ENCODE measurements at places on chromosomes 3 and 15. TPM values are rescaled to one million over a fixed set of nuclear protein-coding genes. Genes with fewer than 3 reads are reported as not detected.

GOLIM4 gene
- total RNA-seq = 69.0 TPM

SUCNR1 gene
- total RNA-seq = 0.37 TPM

IL1RAP gene
- 11.0 TPM for total RNA-seq

SCN11A gene
- under 0.01 TPM for total RNA-seq

FOXL2 gene
- not detected for total RNA-seq

ANKRD34C gene
- not detected for total RNA-seq

ARNT2 gene
- 7.0 TPM for total RNA-seq

SLC22A13 gene
- 0.28 TPM for total RNA-seq

TRPM1 gene
- total RNA-seq = not detected

KIF7 gene
- total RNA-seq = 13.1 TPM

SNX1 gene
- total RNA-seq = 35.0 TPM

TGM4 gene
- not detected for total RNA-seq

AP4E1 gene
- total RNA-seq = 13.9 TPM

RARRES1 gene
- total RNA-seq = 166 TPM

NR2E3 gene
- total RNA-seq = 0.14 TPM

DISP2 gene
- 0.09 TPM for total RNA-seq

CSK gene
- total RNA-seq = 17.7 TPM

CAND2 gene
- 3.1 TPM for total RNA-seq
